ENCODE measurements at places on chromosomes 5 and 9.

- peak; percentile 79 for DNase-seq
Observed at GRCh38 chr5:5658226-5658625, 235.7 kb downstream of the ICE1 start.

DNA sequence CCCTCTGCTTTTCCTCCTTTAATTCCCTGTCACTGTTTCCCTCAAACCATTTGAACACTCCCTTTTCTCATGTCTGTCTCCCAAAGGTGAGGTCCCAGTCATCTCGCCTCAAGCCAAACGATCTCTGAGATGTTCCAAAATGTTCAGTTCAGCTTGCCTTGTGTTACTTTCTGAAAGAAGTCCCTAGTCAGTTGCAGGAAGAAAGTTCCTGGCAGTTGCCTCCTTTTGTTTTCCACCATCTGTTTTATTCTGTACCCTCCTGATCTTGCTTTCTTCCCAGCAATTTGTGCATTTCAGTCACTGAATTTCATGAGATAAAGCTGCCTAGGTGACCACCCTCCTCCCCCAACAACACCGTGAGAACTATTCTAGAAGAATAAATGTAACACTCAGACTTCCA lies 277.5 kb downstream of the EPB41L4A start:
- DNase-seq, result peak; percentile 66

DNA sequence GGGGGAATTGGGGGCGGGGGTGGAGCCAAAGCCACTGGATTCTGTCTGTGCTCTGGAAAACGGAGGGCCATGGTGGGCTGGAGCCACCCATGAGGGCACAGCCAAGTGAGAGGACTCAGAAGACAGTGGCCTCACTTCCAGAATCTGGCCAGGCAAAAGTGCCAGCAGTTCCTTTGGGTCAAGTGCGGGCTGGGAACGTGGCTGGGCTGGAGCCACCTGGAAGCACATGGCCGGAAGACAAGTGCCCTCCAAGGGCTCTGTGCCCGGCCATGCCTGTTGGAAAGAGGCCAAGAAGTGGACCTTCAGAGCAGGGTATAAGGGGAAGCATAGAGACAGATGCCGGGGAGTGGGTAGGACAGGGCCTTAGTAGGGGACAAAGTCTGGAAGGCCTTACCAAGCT lies 11.7 kb upstream of the SH3PXD2B start:
- no peak for DNase-seq

- no peak for DNase-seq
Observed at GRCh38 chr5:148791696-148792095, 34.7 kb upstream of the ADRB2 start.

GRCh38 chr5:60223342-60223741 lies 329.8 kb upstream of the PDE4D start:
- no peak for DNase-seq

DNA sequence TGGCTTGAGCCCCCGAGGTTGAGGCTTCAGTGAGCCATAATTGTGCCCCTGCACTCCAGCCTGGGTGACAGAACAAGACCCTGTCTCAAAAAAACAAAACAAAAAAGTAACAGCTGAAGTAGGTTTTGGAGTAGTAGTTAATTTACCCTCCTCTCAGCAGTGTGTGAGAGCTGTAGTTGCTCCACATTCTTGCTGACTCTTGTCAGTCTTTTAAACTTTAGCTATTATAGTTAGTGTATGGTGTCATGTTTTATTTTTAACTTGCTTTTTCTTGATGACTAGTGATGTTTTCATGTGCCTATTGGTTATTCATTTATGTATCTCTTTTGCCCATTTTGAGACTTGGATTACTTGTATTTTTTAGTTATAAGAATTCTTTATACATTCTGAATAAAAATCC lies 52.9 kb upstream of the DHFR start:
- no peak for DNase-seq

DNA sequence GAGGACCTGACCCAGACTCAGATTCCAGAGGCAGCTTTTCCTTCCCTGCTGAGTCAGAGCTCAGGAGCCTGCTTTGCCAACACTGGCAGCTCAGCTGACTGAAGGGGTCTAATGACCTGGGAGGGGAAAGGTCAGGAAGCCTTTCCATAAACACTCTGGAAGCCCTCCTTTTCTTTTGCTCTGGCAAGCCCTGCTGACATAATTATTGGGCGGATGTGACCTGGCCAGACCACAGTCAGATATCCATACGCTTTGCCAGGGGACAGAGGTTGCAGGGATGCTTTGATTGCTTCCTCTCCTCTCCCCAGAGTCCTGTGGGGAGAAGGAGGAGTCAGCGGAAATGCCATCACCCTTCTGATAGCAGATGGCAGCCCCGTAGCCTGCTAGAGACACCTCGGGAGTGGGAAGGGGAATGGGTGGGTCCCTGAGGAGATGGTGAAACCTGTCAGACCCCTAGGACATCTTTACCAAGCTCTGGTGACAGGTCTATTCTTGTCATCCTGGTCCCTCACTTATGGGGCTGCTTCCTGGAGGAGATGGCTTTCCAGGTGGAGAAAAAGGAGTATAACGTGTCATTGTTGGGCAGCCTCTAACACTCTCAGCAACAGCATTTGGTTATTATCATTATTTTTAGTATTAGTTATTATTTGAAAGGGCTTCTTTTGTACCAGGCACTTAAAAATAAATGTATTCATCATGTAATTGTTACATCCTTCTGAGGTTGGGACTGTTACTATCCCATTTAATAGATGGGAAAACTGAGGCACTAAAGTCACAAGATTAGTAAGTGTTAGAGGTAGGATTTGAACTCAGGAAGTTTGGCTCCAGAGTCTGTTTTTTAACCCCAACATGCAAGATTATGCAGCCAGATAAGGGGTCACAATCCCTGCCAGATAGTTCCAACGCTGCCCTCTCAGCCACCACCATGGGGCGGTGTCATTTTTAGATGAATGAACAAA lies 11.6 kb downstream of the COL27A1 start:
- DNase-seq, result no peak

DNA sequence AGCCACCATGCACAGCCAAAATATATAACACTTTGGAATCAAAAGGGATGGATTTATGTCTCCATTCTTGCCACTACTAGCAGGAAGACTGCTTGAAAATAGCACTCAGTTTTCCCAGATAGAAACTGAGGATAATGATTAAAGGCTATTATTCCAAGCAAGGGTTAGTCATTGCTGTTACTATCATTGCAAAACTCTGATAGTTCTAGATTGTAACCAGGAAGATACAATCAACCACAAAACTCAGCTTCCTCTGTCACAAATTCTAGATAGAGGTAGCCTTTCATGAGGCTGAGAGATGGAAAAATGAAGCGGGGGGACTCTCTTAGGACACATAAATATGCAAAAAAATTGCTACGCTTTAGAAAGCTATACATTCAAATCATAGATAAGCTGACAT lies 3.1 kb downstream of the ANXA1 start:
- no peak for DNase-seq

GRCh38 chr9:101991926-101992325 lies 253.5 kb upstream of the GRIN3A start:
- DNase-seq, result no peak

- no peak for DNase-seq
Observed at GRCh38 chr9:102497709-102498108, 497.4 kb upstream of the CYLC2 start.

DNA sequence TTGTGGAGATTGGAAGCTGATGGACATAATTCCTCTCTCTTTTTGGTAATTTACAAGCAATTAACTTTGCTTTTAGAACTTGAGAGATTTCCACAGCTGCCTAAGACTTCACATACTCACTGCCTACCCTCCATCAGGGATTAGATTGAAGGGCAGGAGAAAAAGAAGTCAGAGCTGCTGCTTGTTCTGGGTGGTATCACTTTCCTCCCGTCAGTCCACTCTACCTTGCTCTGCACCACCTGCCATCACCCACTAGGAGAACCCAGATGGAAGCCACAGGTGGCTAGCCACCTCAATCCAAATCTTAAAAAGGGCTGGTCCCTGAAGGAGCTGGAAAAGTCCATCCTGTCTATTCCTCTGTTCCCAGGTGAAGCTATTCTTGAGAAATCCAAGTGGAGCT lies 10.5 kb downstream of the IRF1 start:
- DNase-seq, result no peak

DNA sequence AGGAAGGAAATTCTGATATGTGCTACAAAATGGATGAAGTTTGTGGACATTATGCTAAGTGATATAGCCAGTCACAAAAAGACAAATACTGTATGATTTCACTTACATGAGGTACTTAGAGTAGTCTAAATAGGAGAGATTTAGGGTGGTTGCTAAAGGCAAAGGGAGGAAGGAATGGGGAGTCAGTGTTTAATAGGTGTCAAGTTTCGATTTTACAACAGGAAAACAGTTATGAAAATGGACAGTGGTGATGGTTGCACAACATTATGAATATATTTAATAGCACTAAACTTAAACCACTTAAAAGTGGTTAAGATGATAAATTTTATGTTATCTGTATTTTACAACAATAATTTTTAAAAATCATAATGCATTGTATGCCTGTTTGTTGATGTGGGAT lies 40.4 kb upstream of the ECM2 start:
- no peak for DNase-seq

GRCh38 chr9:2502760-2503159 lies 118.8 kb upstream of the VLDLR start:
- no peak for DNase-seq

- DNase-seq, result peak; percentile 72
Observed at GRCh38 chr9:89606624-89607311, 2.0 kb downstream of the GADD45G start.

DNA sequence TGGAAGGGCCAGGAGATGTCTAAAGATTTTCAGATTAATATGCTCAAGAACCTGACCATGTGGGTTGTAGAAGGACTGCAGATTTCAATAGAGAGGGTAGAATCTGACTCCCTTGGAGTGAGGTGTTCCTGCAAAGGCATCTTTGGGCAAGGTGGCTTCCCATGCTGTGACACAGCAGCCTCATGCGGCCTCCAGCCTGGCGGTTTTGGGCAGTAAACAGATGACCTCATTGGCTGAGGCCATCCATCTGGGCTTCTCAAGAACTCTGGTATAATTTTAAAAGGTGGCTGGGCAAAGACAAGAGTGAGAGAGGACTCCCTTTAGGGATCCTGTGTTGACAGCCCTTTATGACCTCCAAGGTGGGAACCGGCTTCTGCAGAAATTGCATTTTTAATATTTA lies 90.3 kb upstream of the ERCC6L2 start:
- DNase-seq, result peak; percentile 48

DNA sequence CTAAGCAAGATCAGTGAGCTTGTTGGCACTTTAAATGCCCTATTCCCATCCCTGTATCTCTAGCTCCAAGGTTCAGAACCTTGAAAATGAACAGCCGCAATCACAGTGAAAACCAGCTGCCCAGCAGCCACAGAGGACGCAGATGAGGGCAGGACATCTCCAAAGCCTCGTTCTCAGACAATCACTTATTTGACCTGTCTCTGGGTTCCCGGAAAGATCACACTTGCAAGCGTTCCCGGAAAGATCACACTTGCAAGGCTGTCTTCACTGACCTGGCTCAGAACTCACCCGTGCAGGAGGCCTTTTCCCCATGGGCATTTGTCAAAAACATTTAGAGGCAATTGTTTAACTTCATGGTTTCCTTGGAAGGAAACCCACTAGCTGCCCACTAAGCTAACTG lies 25.7 kb downstream of the IPPK start:
- no peak for DNase-seq

DNA sequence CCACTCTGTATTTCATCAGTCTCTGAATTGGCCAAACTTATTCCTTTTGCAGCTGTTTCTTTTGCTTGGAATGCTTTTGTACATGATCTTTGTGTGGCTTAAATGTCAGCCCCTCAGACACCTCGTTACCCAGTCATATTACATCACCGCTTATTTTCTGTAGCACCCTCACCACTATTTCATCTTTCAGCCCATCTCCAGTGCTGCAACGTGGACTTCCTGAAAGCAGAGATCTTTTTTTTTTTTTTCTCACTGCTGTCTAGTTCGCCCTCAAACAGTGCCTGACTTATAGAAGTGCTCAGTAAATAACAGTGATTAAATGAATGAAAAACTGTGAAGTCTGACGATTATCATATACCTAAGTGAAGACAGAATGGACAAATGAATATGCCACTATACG lies 835 bp downstream of the SRA1 start:
- no peak for DNase-seq

- no peak for DNase-seq
Observed at GRCh38 chr5:33319841-33320240, 120.9 kb upstream of the TARS1 start.

DNA sequence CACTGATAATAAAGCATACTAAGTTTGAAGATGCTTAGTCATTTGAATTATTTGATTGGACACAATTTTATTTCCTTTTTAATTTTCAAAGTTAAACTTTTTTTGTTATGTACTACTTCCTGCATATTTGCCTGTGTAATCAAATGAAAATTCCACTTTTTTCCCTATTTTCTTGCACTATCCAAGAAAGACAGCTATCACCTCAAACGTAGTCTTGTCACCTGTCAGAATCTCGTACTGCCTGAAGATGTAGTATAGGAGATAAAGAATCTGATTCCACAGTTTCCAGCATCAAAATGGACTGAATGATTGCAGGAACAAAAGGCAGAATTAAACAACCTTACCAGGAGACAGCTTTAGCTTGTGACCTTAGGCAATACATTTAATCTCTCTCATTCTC lies 818.8 kb downstream of the MAT2B start:
- no peak for DNase-seq

DNA sequence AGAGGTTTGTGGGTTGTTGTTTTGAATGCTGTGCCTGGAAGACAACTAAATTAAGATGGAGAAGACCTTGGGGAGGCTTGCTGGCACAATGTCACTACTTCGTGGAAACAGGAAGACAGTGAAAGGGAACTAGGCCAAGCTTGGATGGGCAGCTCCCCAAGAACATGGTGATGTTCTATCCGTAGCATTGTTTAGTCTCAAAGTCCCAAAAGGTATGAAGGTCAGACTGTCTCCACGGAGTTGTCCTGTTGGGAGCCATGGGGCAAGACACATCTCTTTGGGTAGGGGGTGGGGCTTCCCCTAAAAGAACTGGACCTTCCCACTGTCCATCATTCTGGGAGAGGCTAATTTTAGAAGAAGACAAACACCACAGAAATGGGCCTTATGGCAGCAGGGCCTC lies 140.5 kb downstream of the ENTREP1 start:
- DNase-seq, result no peak

DNA sequence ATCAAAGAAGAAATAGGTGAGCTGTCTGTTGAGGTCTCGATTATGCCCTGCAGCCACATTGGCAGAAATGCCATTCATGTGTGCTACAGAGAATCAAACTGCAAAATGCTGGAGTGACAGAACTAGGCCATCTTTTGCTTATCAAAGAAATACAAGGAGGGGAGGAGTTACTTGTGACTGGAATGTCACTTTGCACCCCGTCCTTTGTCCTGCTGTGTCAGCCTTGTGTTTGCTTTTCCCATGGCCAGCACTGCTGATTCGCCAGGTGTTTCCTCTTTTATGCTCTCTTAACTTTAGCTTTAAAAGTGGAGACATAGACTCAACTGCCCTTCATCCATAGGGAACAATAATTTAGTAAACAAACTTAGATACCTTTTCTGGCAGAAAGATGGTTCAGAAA lies 54.3 kb downstream of the SLC46A2 start:
- DNase-seq, result no peak

- DNase-seq, result peak; percentile 12
Observed at GRCh38 chr9:19102181-19102630, 498 bp downstream of the HAUS6 start.
